Thoracic aorta (tissue), 2 donors: ENCODE measurements at places on chromosomes 3 and 15.

- DNase-seq, result no peak
Measured at GRCh38 chr3:110821586-110821985, 250.0 kb upstream of the NECTIN3 start.

DNA sequence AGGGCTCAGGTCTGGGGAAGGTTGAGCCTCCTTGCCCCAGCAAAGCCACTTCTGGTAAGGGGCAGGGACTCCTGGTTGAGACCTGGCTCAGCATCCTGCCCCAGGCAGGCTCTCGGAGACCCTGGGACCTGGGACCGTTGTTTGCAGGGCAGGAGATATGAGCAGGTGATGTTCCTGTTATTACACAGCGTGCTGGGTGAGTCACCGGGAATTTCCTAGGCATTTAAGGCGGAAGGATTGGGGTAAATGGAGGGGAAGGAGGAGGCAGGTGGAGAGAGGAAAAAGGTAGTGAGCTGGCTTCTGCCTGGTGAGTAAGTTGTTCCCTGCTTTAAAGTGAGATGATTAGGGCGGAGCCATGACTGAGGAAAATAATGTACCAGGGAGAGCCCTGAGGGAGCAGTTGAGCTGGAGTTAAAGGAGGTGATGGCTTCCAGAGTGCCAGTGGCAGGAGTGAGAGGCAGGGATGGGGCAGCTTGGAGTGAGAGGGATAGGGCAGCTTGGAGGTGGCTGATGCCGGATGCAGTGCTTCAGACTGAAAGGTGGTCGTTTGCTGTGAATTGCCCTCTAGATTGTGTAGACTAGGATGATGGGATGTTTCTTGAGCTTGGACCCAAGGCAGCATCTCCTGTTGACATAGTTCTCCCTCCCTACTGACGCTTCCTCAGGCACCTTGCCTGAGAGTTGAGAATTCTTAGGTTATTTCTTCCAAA is 79.4 kb downstream of the AAGAB start:
- no peak for DNase-seq

DNA sequence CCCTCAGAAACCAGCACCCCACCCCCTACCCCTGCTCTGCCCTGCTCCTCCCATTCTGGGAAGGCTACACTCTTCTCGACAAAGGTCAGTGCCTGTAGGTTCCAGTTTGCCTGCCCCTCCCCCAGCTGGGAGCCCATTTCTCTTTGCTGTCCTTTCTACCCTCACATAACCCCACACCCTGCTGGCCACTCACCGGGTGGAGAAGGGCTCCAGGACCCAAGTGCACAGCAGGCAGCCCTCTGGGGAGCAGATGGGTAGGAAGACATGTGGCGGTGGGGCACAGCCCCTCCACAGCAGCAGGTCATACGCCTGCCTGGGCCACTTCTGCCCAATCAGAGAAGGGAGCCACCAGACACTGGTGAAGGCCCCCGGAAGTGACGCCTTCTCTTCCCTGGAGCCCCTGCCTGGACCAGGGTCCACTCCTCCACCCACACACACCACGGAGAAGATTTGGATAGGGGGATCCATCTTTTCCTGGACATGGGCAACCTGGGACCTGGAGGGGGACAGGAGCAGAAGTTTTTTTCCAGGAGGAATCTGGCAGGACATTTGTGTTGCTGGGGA is at the start of gene THPO:
THPO (minus strand) TSS at position 326 of the 564 bp plus-strand sequence. CDS start 1,948 bp downstream, outside the sequence.
- no peak for DNase-seq

GRCh38 chr15:98853161-98853560 is 154.4 kb downstream of the PGPEP1L start:
- DNase-seq, result no peak

GRCh38 chr15:41878355-41878699 is 15.5 kb downstream of the SPTBN5 start:
- no peak for DNase-seq

- DNase-seq, result no peak
Measured at GRCh38 chr3:77380136-77380535, 340.2 kb downstream of the ROBO2 start.

DNA sequence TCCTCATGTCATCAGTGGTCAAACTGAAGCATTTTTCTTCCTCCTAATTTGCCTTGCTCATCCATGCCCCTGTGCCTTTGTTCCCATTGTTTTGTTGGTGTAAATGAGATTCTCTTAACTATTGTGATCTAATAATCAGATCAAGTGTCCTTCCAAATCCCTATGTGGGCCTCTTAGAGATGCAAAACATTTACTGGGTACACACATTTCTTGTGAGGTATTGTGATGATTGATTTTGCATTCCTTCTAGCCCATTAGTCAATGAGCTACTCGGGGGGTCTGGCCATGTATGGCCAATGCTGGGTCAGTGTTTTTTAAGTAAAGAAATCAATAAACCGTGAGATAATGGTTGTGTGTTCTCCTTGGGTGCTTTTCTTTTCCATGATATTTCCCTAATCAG is 580.4 kb downstream of the VGLL3 start:
- DNase-seq, result no peak

DNA sequence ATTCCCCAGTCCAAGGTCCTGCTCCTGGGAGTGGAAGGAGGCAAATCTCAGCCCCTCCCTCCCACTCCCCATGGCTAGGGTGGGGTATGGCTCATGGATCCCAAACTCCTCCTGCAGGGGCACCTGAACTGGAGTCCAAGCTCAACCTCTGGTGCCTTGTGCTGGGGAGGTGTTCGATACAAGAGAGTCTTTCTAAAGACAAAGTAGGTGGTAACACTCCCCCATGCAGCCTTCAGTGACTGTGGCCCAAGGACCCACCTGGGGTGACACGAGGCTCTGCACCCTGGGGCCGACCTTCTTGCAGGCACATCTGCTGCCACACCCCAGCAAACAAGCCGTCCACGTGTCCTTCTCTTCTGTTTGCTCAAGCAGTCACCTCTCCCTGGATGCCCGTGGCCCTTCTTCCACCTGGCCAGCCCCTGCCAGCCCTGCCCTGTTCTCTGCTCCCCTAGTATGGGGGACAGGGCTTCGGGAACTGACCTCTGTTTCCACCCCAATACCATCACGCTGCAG is 36.7 kb upstream of the SLC6A11 start:
- DNase-seq, result no peak

DNA sequence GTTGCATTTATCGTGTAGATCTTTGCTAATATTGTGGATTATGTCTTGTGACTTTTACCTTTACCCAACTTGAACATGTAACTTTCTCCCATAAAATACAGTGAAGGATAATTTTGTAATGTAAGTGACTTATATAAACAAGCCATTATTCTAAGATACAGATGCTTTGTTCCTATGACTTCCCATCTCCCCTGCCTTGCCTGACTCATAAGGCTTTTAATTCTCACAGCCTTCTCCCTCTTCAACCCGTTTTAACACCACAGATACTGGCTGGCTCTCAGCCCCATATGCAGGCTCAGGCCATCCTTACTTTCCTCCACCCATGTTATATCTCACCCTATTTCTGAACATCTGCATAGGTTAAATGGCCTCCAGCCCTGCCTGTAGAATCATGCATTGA is 4.1 kb downstream of the CCNDBP1 start:
- no peak for DNase-seq

DNA sequence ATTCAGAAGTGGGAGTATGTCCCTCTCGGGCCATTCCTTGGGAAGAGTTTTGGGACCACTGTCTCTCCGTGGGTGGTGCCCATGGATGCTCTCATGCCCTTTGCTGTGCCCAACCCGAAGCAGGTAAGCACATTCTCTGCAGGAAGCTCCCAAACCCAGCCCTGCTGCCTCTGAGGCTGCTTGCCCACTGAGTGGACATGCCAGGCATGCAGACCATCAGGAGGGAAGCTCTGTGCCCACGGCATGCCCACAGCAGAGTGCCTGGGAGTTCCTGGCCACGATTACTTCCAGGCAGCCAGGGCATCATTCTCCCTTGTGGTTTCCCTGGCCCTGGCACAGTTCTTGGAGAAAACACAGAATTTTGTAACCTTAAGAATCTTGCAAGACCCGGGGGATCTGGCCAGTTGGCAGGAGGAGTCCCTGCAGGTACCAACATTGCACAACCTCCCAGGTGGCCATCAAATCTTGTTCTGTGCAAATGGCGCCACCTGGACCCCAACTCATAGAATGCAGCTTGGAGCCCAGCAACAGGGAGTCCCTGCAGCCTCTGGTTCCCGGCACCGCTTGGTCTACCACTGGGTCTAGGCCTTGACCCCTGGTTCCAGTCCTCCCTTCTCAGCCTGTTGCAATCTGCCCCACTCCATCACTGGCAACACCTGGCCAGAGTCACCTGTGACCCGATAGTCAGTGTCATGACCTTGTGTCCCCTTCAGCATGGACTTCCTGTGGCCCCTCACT is 20.4 kb downstream of the FAH start:
- DNase-seq, result no peak

GRCh38 chr15:92018535-92019239 is 165.2 kb downstream of the SLCO3A1 start:
- no peak for DNase-seq

GRCh38 chr3:65729973-65730372 is 308.7 kb downstream of the MAGI1 start:
- no peak for DNase-seq

DNA sequence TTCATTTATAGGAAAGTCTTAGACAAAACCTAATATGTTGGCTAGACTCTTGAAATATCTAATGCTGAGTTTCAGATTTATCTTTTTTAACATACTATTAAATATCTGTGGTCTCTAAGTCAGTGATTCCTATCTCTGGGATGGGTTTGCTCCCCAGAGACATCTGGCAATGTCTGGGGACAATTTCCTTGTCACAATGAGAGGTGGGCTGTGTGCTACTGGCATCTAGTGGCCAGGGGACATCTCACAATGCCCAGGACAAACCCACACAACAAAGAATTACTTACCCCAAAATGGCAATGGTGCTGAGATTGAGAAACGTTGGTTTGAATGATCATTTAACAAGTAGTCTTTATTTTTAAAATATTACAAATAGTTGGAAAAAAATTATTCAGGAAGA is 602.1 kb downstream of the MAGI1 start:
- no peak for DNase-seq

DNA sequence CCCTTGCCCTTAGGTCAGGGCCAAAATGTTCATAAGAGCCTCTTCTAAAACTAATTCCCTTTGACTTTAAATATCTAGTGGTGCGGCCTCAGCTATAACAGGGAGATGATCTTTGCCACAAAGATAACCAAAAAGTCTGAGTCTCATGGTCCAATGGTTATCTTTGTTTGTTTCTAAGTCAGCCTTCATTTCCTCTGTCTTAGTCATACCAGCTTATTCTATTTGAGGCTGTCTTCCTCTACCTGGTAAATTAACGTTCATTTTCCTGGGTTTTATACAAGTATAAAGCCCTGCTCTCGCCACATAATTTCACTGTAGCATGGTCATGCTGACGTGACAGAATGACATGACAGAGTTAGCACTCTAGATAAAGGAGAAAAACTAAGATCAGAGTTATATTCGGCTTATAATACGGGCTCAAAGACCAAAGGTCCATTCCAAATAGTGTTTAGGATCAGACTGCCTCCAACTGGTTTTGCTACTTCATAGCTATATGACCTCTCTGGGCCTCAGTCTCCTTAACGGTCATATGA is 18.4 kb downstream of the ZNF860 start:
- no peak for DNase-seq

DNA sequence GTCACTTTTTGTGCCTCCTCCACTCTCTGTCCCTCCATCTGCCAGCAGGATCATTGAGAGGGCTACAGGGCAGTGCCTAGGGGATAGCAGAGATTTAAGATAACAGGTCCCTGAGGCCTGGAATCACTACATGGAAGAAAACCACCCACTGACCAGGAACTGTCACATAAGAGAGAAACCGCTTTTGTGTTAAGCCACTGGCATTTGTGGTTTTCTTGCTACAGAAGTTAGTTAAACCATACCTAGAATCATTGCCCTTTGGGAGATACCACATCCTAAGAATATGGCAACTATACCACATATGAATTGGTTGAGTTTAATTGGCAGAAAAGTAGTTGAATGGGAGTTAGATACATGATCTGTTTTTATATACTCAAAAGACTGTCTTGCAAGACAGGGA is 112.8 kb upstream of the LPP start:
- no peak for DNase-seq

- DNase-seq, result no peak
Measured at GRCh38 chr3:66435989-66436388, 64.8 kb downstream of the LRIG1 start.

- DNase-seq, result no peak
Measured at GRCh38 chr3:72912532-72912931, 24.7 kb downstream of the GXYLT2 start.

- DNase-seq, result no peak
Measured at GRCh38 chr15:82126346-82126745, 80.5 kb upstream of the MEX3B start.

DNA sequence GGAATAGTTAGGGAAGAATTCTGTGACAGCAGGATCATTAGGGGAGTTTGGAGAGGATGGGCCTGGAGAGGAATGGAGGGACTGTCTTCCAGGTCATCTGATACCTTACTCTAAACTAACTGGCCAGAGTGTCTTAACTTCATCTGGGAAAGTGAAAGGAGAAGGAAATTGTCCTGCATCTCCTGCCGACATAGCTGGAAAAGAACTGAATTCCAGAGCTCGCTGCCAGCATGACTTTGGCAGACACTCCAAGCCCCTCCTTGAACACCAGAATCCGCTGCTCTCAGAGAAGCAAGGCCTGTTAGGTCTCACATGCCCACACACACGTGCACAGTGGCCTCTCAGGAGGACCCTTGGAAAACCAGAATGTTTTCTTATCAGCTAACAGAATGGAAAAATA is 10.5 kb downstream of the ABI3BP start:
- no peak for DNase-seq

DNA sequence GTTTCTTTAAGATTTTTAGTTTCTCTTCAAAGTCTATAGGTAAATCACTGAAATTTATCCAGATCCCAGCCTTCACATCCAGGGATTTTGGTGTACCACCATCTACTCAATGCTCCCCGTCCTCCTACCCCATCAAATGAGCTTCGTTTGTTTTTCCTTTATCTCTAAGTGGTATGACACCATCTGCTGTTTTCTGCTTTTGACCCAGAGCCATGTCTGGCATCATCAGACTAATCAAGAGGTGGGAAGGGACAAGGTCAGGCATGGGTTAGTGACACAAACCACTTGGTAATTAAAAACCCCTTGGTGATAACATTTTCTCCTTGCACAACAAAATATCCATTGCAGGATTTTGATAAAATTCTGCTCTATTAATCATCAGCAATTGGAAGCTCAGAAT is 92.7 kb upstream of the GOLGA8J start:
- no peak for DNase-seq

DNA sequence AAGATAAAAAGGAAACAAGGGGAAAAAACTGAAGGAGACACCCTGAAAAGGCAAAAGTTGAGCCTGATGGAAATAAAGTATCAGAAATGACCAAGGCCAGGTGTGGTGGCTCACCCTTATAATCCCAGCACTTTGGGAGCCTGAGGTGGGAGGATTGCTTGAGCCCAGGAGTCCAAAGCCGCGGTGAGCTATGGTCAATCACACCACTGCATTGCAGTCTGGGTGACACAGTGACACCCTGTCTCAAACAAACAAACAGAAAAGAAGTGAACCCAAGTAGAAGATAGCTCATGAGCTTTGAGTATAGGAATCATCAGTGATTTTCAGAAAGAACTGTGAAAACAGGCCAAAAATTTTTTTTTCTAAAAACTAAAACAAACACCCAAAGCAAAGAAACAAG is 26.4 kb upstream of the TBC1D23 start:
- DNase-seq, result no peak
